T-helper 17 cell (primary cell): ENCODE measurements at places on chromosomes 7 and 10. TPM values are rescaled to one million over a fixed set of nuclear protein-coding genes. Genes with fewer than 3 reads are reported as not detected.

SPDYE16 gene
- total RNA-seq = not detected

- H3K27me3 ChIP-seq = peaks cover 12% of the 10 kb centered on the region
- DNase-seq = no peak
- H3K36me3 ChIP-seq = no peaks in the 10 kb centered on the region
- H3K4me3 ChIP-seq = no peak overlapping the region
- no peak overlapping the region for H3K27ac ChIP-seq
Measured at GRCh38 chr7:140562926-140563481, 77.6 kb downstream of the DENND2A start.

BMPR1A gene
- total RNA-seq = 14.8 TPM

GRCh38 chr7:102129636-102130370, 156.9 kb upstream of the SH2B2 start:
- peaks cover 4% of the 10 kb centered on the region for H3K36me3 ChIP-seq
- no peak overlapping the region for H3K4me3 ChIP-seq
- DNase-seq = no peak
- H3K27ac ChIP-seq = no peak overlapping the region
- no peaks in the 10 kb centered on the region for H3K27me3 ChIP-seq
- peaks cover 3% of the 10 kb centered on the region for H3K4me1 ChIP-seq

DNA sequence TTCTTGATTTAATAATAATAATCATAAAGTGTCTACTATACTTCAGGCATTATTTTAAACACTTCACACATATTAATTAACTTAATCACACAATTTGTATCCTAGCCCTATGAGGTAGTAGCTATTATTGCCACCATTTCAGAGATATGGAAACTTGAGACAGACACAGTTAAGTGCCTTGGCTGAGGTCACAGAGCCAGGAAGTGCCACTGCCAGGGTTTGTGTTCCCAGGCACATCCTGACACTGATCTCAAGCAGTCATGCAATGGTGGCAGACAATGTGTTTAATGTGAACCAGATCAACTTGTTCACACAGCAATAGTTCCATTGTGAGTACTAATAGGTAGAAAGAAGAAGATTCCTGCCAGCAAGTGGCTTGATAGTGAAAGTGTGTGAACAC, 666.0 kb downstream of the SUGCT start:
- H3K4me1 ChIP-seq = no peaks in the 10 kb centered on the region
- H3K4me3 ChIP-seq = no peak overlapping the region
- no peak for DNase-seq
- H3K27ac ChIP-seq = no peak overlapping the region
- no peaks in the 10 kb centered on the region for H3K27me3 ChIP-seq

- H3K4me1 ChIP-seq = peaks cover 73% of the 10 kb centered on the region
- H3K27me3 ChIP-seq = no peaks in the 10 kb centered on the region
- H3K27ac ChIP-seq = peak overlapping the region; percentile 97
- peak overlapping the region; percentile 85 for H3K4me3 ChIP-seq
Measured at GRCh38 chr7:131010717-131011431, 276.9 kb upstream of the KLF14 start.

FOXL3 gene
- total RNA-seq = not detected

DNA sequence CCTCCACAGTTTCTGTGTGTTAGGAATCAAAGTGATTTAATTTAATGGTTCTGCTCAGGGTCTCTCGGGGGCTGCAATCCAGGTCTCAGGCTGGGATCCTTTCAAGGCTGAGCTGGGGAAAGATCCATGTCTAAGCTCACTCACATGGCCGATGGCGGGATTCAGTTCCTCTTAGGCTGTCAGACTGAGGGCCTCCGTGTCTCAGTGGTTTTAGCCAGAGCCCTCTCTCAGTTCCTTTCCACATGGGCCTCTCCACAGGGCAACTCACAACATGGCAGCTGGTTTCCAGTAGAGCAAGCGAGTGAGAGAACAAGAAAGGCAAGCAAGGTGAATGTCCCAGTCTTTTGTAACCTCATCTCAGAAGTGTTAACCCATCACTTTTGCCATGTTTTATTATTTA, 26.9 kb downstream of the CAV1 start:
- H3K4me1 ChIP-seq = peaks cover 5% of the 10 kb centered on the region
- DNase-seq = no peak
- H3K36me3 ChIP-seq = no peaks in the 10 kb centered on the region
- no peak overlapping the region for H3K27ac ChIP-seq
- H3K27me3 ChIP-seq = peaks cover 57% of the 10 kb centered on the region

GRCh38 chr7:83677180-83677866, 28.4 kb upstream of the SEMA3E start:
- no peaks in the 10 kb centered on the region for H3K36me3 ChIP-seq
- DNase-seq = no peak
- H3K4me1 ChIP-seq = no peaks in the 10 kb centered on the region
- H3K27me3 ChIP-seq = no peaks in the 10 kb centered on the region
- H3K27ac ChIP-seq = no peak overlapping the region

ARPC1B gene
- 185 TPM for total RNA-seq
